ENCODE measurements at places on chromosomes 4 and X.

DNA sequence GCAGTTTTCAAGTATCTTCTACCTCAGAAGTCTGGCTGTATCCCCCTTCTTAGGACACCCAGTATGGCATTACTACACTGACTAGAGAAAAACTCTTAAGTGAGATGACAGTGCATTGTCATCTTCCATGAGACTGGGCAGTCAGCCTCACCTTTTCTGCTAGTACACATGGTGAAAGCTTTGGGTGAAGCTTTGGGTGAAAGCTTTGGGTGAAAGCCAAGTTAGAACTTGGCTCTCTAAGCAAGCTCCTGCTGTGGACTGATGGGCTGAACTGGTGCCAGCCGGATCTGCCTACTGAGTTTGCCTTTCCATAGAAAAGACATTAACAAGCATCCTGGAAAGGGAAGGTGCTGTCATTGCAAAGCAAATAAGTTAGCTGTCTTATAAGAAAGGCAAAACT lies 8.8 kb downstream of the EPHA5 start:
- no peak for DNase-seq

DNA sequence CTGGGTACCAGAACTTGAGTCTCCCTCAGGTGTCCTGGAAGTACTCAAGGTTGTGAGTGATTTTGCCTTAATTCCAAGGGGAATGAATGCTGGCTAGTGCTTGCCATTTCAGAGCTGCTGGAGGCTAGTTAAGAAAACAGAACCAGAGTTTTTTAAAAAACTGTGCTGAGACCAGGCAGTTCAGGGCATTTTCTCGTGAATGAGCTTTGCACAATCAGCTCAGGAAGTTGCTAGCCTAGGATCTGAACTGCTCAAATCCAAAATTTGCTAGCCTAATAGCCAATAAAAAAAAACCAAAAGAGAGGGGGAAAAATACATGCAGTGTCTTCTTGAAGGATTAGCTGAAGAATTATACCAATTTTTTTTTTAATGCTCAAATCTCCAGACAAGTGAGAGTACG lies 292.7 kb downstream of the FBXW7 start:
- peak; percentile 51 for DNase-seq

GRCh38 chrX:23194885-23195554 lies 139.6 kb upstream of the PTCHD1 start:
- DNase-seq: no peak

GRCh38 chr4:89254847-89255246 lies 52.8 kb downstream of the GPRIN3 start:
- DNase-seq: peak; percentile 56

DNA sequence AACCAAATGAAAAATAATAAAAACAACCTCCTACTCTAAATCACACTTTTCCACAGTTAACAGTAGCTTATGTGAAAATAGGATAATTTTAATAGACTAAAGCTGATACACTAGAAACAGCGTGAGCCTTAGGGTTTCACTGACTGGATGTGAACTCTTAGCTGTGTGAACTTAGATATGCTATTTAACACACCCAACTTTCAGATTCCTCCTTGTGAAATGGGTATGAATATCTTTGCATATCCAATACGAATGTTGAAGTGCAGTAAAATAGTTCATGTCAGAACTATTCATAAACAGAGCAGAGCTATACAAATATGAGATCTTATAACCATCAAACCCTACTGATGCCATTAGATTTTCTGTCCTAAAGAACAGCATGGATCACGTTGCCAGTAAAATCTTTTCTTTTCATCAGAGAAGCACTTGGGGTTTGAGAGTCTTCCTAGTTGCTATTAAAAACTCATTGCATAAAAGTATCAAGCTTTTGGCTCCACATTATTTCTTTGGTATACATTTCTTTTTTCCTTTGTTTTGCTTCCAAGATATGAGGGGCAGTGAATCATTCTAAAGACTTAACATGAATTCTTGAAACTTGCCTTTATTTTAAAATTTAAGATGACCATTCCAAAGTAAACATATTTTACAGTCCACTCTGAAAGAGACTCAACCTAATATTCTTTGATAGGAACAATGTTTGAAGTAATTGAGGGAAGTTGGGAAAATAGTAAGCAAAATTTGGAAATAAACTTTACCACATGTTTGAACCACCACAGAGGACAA lies 102.4 kb downstream of the CPE start:
- no peak for DNase-seq

- DNase-seq: peak; percentile 8
Observed at GRCh38 chrX:63765712-63766111, 19.3 kb downstream of the ARHGEF9 start.

DNA sequence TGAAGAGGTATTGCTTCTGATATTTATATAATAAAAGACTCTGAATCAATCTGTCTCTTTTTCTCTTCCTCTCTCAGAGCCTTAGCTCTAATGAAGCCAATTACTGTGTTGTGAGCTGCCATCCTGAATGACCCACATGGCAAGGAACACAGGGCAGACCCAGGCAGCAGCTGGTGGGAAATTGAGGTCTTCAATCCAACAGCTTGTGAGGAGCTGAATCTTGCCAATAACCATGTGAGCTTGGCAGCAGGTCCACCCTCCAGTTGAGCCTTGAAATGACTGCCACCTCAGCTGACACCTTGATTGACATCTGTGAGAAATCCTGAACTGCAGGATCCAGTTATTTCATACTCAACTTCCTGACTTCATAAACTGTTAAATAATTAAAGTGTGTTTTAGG lies 149.4 kb downstream of the NDST4 start:
- no peak for DNase-seq

GRCh38 chrX:119151051-119151380 lies 23.4 kb upstream of the KIAA1210 start:
- DNase-seq: no peak

GRCh38 chr4:136650541-136651277 lies 881.6 kb downstream of the PCDH18 start:
- no peak for DNase-seq

GRCh38 chrX:12970691-12971202 lies 4.2 kb upstream of the TMSB4X start:
- peak; percentile 77 for DNase-seq

DNA sequence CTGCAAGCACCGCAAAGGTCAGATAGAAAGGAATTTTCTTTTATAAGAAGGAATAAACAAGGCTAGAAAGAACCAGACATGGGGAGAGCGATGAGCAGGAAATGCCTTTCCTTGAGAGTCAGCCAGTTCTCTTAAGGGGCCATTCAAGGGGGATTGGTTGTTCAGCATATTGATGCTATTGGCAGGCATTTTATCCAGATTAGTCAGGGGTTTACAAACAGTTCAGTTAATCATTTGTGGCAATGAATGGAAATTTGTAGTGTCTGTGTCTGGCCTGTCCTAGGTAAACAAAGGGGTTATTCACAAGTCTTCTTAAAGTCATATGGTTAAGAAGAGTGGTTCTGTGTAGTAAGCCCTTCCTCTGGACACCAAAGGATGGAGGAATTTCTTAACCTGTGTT lies 184.7 kb upstream of the FRMPD4 start:
- DNase-seq: no peak

DNA sequence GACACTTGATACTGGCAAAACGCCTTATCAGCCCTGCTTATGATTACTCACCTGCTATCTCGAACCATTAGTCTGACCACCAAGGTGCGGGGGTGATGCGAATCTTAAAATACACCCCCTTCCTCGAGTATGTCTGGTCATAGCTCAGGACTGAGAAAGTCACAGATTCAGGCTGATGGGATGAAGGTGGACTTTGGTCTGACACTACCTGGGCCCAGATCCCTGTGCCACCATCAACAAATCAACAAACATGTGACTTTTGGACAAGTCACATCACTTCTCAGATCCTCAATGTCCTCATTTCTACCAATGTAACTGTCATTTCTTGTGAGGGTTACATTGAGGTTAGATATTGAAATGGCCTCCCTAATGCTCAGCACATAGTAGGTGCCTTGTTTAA lies 9.8 kb upstream of the MSN start:
- DNase-seq: no peak

- DNase-seq: no peak
Observed at GRCh38 chr4:101277671-101278070, 69.7 kb downstream of the PPP3CA start.

DNA sequence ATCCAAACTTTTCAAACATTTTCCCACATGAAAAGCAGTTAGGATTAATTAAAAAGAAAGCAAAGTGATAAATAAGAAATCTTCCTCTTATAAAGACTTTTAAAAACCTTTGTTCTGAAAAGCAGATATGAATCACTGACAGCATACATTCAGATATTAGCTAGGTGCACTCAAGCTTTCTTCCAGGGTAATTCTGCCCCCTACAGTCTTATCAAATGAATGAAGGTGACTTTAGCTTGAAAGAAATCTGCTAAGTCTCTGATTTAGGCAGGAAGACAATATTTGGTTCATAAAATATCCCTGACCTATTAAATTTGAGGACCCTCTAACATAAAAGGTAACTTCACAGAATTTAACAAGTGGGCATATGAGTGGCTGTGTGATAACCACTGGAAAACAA lies 209.1 kb upstream of the FAM47A start:
- no peak for DNase-seq

DNA sequence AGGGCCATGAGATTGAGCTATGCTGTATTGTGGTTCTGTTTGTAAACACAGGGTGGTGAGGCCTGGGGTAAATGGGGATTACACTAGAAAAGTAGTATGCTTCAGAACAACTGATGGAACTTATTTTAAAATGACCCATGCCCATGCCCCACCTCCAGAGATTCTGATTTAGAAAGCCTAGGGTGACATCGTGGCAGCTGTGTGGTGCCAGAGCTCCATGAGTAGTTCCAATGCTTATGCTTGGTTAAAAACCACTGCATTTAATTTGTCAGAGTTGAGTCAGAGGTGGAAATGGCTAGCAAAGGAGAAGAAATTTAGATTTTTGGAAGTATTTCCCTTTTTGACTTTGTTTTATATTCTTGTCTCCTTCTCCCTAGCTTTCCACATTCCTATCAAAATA lies 63.4 kb upstream of the PDE5A start:
- DNase-seq: no peak

GRCh38 chr4:91436556-91436955 lies 867.2 kb upstream of the GRID2 start:
- no peak for DNase-seq

GRCh38 chrX:5113128-5113527 lies 1115.5 kb downstream of the NLGN4X start:
- peak; percentile 1 for DNase-seq

DNA sequence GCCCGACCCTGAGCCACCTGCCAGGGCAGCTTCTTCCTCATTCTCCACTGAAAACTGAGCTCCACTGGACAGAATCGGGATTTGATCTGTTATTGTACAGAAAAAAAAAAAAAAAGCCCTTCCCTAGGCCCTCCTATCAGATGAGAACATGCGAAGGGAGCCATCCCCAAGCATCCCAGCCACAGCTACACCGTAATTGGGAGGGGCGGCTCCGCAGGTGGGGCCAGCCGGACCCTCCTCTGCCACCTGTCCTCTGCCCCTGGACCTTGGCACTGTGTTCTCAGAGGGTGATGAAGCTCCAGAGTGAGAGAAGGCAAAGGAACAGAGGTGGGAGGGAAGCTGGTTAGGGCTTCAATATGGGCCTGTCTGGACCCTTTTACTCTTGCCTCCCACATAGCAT lies 240.0 kb upstream of the PSAPL1 start:
- DNase-seq: no peak

DNA sequence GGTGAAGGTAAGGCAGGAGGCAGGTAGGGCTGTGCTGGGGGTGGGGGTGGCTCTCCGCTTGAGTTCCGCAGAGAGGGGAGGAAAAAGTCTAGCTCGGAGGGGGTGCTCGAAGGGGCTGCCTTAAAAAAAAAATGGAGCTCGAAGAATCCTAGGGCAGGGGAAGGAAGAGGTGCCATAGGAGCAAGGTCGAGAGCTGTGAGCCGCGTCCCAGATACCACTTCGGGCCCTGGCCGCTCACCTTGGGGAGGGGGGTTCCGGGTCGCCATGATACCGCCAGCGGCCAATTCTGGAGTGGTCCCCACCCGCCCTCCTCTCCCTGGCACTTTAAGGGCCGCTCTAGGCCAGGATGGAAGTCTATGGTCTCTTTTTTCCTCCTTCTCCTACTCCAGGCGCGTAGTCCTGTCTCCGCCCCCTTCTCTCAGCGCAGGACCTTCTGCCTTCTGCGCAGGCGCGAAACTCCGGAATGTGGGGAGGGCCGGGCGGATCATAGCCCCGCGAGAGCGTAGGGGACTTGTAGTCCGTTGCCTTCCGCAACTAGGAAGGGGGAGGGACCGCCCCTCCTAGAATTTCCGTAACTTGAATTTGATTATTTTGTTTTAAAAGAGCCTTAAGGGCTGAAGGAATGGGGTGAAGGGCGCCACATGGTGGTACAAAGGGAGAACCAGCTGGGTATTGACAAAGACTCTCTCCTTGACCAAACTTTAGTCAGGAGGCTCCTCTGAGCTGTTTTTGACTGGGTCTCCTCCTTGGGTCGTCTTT lies at the start of gene FUNDC1:
FUNDC1 (minus strand) TSS at position 293 of the 759 bp plus-strand sequence; CDS start at position 266, 27 bp downstream.
- peak; percentile 94 for DNase-seq

DNA sequence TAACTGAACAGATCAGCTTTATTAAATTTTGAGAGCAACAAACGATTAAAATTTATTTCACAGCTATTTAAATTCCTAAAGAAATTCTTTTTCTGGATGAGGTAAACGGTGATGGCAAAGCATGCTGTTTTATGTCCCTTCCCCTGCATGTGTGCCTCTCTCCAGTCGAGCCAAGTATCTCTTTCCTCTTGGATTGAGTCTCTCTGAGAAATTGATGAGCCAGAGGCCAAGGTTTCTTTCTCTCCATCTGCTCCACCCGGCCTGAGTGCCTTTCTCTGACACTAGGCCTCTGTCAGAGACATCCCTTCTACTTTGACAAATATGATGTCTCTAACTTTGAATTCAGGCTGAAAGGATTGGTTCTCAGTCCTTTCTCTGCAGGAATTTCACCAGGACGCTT lies 42.6 kb upstream of the PARM1 start:
- DNase-seq: no peak

DNA sequence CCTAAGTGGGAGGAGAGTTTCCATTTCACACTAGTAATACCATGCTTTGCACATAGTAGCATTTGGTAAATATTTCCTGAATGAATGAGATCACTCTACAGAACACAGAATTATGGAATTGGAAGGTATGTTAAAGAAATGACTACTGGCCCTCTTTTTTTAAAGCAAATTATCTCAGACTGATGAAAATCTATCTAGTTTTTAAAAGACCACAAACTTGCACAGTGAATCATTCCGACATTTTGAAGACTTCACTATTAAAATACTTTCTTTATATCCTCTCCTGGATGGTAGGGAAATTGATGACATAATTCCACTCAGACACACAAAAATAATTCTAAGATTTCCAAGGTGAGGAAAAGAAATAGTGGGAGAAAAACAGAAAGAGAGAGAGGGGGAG lies 68.4 kb upstream of the ETNPPL start:
- DNase-seq: no peak

All from suppressor macrophage (primary cell).